ENCODE measurements at places on chromosomes 11 and 22.

GRCh38 chr22:27309697-27310096 is 491.9 kb downstream of the MN1 start:
- DNase-seq: no peak

DNA sequence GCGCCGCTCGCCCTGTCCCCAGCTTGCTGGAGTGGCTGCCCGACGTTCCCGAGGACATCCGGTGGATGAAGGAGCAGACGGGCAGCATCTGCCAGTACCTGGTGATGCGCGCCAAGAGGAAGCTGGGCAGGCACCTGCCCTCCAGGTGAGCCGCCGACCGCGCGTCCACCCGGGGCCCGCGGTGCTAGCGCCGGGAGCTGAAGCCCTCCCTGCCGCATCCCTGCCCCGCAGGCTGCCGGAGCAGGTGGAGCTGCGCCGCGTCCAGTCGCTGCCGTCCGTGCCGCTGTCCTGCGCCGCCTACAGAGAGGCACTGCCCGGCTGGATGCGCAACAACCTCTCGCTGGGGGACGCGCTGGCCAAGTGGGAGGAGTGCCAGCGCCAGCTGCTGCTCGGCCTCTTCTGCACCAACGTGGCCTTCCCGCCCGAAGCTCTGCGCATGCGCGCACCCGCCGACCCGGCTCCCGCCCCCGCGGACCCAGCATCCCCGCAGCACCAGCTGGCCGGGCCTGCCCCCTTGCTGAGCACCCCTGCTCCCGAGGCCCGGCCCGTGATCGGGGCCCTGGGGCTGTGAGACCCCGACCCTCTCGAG is 3.3 kb upstream of the CRACR2B start:
- no peak for DNase-seq

- no peak for DNase-seq
Measured at GRCh38 chr11:62133328-62134065, 9.7 kb downstream of the INCENP start.

GRCh38 chr22:45987136-45987861 is 10.3 kb upstream of the WNT7B start:
- DNase-seq: no peak

DNA sequence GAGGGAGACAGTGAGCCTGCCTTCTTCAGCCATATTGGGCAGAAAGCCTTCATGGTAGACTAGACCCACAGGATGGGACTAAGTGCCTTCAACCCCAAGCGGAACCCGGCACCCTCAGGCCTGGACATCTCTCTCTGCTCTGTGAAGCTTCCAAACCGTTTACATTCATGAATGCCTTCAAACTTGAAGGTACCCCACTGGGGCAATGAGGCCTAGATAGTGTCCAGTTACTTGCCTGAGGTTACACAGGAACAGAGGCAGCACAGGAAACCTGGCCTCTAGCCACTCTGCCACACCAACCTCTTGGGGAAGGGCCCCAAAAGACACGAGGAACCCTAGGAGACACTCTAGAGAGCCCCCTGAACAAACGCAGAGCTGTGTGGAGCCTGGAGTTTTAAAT is 14.5 kb upstream of the CYP2R1 start:
- DNase-seq: no peak

- peak; percentile 52 for DNase-seq
Measured at GRCh38 chr11:1628506-1629325, 859 bp upstream of the KRTAP5-5 start.

GRCh38 chr11:69603111-69603836 is 37.7 kb upstream of the CCND1 start:
- DNase-seq: no peak

GRCh38 chr11:9506489-9507276 is 45.9 kb downstream of the ZNF143 start:
- DNase-seq: peak; percentile 49

DNA sequence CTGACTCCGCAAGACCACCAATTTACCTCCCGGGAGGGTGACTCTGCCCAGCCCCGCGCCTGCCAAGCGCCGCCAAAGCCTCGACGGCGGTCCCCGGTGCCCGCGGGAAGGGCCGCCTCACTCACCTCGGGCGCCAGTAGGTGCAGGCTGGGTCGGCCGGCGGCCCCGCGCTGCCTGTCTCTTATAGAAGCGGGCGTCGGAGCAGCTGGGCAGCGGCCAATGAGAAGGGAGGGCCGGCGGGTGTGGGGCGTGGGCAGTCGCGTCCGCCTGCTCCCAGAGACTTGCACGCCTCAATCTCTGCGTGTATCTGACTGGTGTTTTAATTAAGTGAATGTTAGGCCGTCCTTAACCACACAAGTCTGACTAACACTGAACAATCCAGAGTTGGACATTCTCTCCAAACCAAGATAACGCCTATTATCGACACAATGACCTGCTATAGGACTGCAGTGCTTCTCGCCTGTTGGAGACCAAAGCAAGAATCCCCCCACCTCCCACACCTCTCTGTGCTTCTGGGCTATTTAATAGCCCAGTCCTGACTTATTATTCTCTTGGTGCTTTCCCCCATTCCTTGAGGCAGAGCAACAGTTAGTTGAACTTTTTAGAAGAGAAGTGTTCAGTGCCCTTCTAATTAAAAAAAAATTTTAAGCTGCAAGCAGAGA is at the start of gene TPH1:
Gene TPH1 (minus strand): TSS at position 154 of the 662 bp plus-strand sequence. CDS start 5,507 bp downstream, outside the sequence.
- no peak for DNase-seq

- DNase-seq: no peak
Measured at GRCh38 chr11:20045098-20045688, 115.1 kb downstream of the DBX1 start.

- no peak for DNase-seq
Measured at GRCh38 chr11:118109231-118109630, 22.5 kb upstream of the SMIM35 start.

DNA sequence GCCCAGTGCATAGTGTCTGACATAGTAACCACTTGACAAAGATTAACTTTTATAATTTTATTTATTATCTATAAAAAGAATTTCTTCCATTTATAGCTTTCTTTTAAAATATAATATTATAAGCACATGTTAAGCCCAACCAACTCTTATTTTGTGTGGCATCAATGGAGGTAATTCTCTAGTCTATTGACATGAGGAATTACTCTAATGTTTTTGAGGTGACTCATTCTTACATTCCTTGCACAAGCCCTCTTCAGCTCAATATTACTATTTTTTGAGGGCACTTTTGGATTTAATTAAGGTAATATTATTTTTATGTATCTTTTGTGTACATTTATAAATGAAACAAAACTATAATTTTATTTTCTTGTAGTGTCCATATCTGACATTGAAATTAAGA is 59.6 kb downstream of the AASDHPPT start:
- DNase-seq: peak; percentile 43

- DNase-seq: no peak
Measured at GRCh38 chr11:83871054-83871453, 584.9 kb upstream of the CCDC90B start.

- peak; percentile 47 for DNase-seq
Measured at GRCh38 chr11:73249304-73249703, 22.8 kb upstream of the P2RY6 start.

GRCh38 chr22:19495562-19496323 is 16.0 kb downstream of the CDC45 start:
- no peak for DNase-seq

DNA sequence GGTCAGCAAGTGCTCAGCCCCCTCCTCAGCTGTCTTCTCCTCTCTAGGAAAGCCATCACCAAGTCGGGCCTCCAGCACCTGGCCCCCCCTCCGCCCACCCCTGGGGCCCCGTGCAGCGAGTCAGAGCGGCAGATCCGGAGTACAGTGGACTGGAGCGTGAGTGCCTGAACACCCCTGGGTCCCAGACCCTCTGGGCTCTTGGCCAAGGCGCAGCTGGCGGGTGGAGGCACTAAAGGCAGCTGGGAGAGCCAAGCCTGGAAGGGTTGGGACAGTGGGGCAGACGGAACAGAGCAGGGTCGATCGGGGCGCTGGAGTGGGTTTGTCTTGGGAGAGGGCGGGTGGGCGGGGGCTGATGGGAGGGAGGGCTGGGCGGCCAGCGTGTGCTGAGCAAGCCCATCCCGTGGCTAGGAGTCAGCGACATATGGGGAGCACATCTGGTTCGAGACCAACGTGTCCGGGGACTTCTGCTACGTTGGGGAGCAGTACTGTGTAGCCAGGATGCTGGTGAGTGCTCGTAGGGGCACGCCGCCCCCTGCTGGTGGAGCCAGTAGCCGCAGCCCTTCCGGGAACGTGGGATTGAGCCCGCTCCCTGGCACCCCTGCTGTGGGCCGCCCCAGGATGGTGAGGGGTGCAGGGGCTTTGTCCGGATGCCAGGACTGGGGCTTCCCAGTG is 14.1 kb upstream of the MDK start:
- DNase-seq: no peak

DNA sequence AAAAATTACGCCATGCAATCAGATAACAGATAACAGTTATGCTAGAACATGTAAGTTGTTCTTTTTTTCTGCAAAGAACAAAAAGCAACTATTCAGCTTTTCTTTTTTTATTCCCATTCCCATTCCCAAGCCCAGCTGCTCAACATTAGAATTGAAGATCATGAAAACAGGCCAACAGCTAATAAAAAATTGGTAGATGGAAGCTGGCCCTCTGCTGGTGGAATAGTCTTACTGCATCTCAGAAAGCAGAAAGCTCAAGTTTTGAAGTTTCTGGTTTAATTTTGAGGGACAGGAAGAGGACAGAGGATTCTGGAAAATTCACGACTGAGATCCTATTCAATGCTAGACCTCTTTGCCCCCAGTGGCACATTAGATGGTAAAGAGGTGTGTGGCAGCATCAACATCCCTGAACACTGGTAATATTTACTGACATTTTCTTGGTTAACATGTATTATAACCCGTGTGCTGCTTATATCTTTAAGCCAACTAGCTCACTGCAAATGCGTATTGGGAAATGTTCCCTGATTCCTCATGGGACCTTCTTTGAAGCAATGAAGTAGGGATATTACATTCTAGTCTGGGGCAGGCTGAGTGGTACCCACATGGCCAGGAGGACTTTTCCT is 591.2 kb downstream of the OPCML start:
- no peak for DNase-seq

- DNase-seq: no peak
Measured at GRCh38 chr11:61325649-61326414, 7.1 kb downstream of the DDB1 start.

- peak; percentile 12 for DNase-seq
Measured at GRCh38 chr11:120929664-120930154, 94.2 kb upstream of the TBCEL start.

DNA sequence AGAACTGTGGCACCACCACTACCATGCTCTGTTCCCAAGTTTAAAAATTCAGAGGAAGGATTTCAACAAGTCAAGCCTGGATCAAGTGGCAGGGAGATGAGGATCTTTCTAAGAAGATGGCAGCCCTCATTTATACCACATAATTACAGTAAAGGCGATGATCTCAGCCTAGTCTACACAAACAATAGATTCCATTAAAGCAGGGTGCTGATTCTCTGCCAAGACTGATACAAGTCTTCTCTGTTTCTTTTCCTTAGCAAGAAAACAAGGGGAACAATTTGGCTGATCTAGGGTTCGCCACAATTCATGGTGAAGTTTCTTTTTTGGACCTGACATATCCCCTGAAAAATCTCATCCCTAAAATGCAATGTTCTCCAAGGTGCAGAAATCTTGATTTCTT is 73.9 kb downstream of the PPFIBP2 start:
- no peak for DNase-seq

DNA sequence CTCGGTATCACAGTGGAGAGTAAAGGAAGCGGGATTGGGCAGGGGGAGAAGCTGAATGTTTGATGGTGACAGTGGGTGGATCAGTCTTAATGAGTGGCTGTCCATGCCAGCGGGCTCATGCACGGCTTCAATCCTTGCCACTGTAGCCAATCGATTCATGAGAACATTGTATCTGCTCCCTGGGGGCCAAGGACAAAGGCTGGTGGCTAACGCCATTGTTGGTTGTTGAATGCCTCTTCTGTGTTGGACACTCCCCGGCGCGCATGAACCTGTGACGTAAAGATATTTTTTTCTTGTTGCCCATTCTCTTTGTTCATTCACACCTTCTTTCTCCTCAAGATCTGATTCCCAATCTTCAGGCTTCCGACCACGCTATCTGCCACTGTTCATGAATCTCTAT is 20.9 kb upstream of the ATXN10 start:
- DNase-seq: no peak

DNA sequence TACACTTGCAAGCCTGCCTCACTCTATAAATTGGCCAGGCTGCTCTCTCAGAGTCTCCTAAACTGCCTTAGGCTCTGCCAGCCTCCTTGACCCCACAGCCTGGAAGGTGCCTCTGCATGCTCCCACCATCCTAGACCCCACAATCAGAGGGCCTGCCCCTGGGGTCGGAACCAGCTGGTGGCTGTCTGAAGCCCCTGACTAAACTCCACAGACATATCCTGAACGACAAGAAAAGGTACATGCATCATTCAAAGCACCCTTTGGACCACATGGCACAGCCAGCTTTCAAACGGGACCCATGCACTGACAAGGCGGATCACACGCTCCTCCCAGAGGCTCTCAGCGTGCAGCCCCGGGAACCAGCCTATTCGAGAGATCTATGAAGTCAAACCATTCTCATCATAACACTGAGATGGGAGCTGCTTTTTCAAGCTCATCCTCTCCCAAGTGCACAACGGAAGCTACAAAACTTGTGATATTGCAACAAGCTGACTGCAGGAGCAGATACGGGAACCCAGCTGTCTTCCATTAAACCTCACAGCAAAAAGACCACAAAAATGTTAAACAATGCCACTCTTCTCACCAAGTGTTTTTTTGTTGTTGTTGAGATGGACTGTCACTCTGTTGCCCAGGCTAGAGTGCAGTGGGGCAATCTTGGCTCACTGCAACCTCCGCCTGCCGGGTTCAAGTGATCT is 8.1 kb downstream of the SHANK2 start:
- no peak for DNase-seq

DNA sequence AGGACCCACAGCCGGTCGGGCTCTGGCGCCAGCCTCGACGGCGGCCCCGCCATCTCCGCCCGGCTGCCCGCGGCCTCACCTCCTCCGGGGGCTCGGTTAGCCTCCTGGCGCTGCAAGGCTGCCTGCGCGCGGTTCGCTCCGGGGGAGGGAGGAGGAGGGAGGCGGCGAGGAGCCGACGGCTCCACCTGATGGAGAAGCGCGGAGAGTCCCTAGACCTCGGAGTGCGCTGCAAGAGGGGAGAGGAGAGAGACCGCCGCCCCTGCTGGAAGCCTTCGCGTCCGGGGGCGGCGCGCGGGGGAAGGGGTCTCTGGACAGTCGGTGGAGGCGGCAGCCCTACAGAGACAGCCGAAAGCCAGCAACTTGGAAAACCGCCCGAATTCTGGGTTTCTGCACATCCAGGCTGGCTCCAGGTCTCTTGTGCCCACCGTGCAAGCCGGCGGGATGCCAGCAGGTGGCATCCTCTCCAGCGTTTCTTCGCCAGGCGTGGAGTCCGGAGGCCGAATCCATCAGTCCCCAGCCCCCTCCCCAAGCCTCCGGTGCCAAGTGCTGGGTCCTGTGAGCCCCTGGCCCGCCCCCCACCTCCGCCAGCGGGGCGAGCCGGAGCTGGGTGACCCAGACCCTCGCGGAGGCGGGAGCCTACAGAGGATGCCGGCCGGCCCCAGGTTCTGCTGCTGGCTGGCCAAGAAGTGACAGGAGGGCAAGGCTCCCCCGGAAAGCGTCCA is 2.9 kb upstream of the KIRREL3 start:
- DNase-seq: peak; percentile 63

All from PC-9 (cell line).